ENCODE measurements at places on chromosomes 11 and 22.

GRCh38 chr11:70694371-70694770 is 296.0 kb downstream of the CTTN start:
- no peak for DNase-seq

GRCh38 chr11:77180346-77180745 is 52.3 kb downstream of the MYO7A start:
- DNase-seq, result no peak

DNA sequence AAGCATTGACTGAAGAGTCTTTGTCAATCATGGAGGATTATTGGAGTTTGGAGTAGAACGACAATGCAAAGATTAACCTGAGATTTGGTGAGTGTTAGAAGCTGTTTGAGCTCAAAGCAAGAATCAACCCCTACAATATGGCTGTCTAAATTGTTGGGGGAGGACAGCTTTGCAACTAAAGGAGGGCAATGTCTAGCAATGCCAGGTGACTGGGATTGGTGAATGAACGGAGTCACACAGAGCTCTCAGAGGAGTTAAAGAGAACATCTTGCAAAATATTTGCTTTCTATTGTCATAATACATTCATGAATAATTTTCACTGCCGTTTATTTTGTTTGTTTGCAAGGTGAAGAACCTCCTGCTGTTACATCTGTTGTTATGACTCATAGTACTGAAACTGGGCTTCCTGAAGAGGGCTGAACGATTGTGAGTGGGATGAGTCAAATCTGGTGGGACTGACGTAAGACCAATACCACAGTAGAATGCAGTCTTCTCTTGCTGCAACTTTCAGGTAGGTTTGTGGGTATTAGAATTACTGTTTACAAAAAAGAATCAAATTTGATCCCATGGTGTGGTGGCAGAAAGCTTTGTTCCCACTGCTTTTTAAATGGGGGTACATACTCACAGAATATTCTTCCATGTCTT is 281.9 kb downstream of the CADM1 start:
- no peak for DNase-seq

DNA sequence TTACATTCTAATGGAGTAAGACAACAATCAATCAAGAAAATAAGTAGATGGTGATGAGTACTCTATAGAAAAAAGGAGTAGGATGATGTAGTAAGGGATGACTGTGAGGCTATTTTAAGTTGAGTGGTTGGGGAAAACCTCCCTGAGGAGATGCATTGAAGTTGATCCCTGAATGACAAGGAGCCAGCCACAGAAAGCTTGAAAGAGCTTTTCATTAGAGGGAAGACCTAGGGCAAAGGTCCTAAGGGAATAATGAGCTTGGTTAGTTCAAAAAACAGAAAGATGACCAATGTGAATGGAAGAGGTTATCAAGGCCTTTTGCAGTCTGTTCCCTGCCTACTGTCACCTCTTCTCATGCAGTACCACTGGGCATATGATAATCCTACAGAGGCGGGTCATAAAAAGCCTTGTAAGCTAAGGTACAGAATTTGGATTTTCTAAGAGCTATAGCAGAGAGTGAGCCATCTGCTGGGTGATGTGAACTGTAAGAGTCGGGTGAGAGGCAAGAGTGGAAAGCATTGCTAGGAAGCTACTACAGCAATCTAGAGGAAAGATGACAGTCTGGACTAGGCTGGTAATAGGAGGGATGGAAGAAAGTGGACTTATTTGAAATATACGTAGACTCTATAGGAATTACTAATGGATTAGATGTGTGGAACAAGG is 3.1 kb downstream of the PPP2R1B start:
- DNase-seq, result no peak
